ENCODE measurements at places on chromosomes 2 and 18. TPM values are rescaled to one million over a fixed set of nuclear protein-coding genes. Genes with fewer than 3 reads are reported as not detected.

The VSNL1 gene
- 0.33 TPM for total RNA-seq

DNA sequence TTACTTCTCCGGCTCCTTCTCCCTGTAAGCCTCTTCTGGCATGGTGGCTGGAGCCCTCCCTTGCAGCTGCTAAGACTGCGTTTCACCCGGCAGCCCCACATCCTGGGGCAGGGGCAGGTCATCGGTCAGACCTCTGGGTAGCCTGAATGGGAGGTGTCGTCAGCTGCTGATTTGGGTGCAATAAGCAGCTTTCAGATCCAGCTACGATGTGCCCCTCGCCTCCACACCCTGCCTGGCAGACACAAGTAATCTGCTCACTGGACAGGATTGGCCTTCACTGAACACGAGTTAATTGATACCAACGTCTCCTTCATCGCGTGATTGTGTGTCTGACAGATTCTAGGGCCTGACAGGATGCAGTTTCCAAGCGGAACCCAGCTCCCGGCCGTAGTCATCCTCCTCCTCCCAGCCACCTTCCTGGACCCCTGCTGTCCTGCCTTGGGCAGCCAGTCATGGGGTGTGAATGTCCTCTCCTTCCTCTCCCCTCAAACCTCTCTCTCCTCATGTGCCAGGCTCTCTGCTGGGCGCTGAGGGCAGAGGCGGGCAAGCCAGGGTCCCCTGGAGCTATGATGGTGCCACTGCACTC lies 18.9 kb upstream of the PDIA6 start:
- no peaks in the 10 kb centered on the region for H3K4me1 ChIP-seq
- H3K27ac ChIP-seq: no peak overlapping the region
- H3K36me3 ChIP-seq: no peaks in the 10 kb centered on the region
- H3K4me3 ChIP-seq: no peak overlapping the region
- H3K27me3 ChIP-seq: no peaks in the 10 kb centered on the region

GRCh38 chr2:45380131-45380836 lies 230.8 kb downstream of the SRBD1 start:
- no peaks in the 10 kb centered on the region for H3K27me3 ChIP-seq
- H3K4me3 ChIP-seq: no peak overlapping the region
- H3K36me3 ChIP-seq: no peaks in the 10 kb centered on the region
- no peak for DNase-seq

DNA sequence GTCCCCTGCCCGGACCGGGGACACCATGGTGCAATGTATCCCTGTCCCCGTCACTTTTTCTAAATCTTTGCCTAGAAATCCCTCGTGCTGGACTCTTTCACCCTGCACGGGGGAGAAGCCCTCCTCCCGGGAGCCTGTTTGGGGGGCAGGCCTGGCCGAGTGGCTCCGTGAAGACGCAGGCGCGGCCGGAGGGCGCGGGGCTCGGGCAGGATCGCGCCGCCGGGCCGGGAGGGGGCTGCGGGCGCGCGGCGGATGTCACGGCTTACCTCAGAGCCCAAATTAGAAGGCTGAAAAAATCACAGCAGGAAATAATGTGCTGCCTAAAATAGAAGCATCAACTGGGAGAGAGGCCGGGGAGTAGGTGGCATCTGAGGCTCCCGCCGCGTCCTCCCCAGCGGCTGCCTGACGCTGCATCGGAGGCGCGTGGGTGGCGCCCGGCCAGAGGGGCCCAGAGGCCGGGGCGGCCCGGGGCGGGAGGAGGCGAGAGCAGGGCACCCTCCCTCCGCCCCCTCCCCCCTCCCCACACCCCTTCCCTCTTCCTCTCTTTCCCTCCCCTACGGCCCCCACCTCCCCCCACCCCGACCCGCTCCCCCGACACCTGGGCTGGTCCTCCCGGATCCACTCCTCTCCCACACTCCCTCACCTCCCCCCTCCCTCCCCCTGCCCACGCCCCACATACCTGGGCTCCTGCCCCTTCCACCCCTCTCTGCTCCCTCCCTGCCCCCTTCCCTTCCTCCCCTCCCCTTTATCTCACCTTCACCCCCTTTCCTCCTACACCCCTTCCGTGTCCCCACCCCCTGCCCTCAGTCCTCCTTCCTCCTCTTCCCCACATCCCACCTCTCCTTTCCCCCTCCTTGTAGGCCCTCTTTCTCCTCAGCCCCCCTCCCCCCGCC lies 51.9 kb downstream of the SLC4A1AP start:
- no peaks in the 10 kb centered on the region for H3K36me3 ChIP-seq
- H3K27me3 ChIP-seq: no peaks in the 10 kb centered on the region
- no peak overlapping the region for H3K27ac ChIP-seq
- DNase-seq: peak; percentile 16
- H3K4me1 ChIP-seq: no peaks in the 10 kb centered on the region
- H3K4me3 ChIP-seq: no peak overlapping the region

The PLGLB2 gene
- total RNA-seq: 1.9 TPM

GRCh38 chr18:68263481-68263880 lies 451.4 kb downstream of the TMX3 start:
- H3K4me3 ChIP-seq: no peak overlapping the region
- no peak for DNase-seq
- H3K27me3 ChIP-seq: no peaks in the 10 kb centered on the region
- H3K4me1 ChIP-seq: no peaks in the 10 kb centered on the region
- H3K36me3 ChIP-seq: no peaks in the 10 kb centered on the region
- no peak overlapping the region for H3K27ac ChIP-seq

- H3K4me3 ChIP-seq: no peak overlapping the region
- H3K4me1 ChIP-seq: no peaks in the 10 kb centered on the region
- peaks cover 82% of the 10 kb centered on the region for H3K36me3 ChIP-seq
- H3K27ac ChIP-seq: no peak overlapping the region
- no peak for DNase-seq
Measured at GRCh38 chr2:85628658-85629057, 12.7 kb downstream of the USP39 start.

DNA sequence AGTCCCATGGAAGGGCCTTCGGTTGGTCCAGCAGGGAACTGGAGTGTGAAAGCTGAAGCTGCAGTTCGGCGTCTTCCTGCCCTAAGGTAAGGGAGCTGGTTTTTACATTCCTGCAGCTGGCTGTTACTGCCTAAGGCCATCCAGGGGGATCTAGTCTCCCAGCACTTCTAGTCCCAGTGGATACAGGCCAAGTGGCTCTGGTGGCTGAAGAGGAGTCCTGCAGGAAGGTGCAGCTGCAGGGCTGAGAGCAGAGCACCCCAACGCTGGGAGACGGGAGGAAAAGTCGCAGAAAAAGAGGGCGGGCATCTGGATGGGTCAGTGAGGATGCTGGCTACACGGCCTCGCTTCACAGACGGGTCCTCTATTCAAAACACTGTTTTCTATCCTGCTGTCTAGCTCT lies 225.0 kb upstream of the HS6ST1 start:
- no peak for DNase-seq
- no peaks in the 10 kb centered on the region for H3K36me3 ChIP-seq
- no peak overlapping the region for H3K4me3 ChIP-seq

DNA sequence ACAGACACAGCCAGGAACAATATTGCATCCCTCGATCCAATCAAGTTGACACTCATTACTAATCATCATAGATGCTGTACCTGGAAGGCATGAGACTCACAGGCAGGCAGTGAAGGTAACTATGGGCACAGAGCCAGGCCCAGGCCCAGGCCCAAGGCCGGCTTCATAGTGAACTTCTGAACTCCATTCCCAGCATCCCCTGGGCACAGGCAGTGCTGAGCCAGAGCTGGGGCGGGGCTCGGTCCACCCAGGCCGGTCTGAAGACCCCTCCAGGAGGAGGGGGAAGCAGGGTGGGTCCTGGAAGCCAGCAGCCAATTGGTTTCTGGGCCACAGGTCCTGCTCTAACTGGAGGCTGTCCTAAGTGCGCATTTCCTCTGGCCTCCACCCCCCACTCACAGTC lies 37.6 kb downstream of the MLPH start:
- H3K4me1 ChIP-seq: no peaks in the 10 kb centered on the region
- no peaks in the 10 kb centered on the region for H3K27me3 ChIP-seq
- H3K27ac ChIP-seq: no peak overlapping the region
- no peak for DNase-seq
- no peak overlapping the region for H3K4me3 ChIP-seq

DNA sequence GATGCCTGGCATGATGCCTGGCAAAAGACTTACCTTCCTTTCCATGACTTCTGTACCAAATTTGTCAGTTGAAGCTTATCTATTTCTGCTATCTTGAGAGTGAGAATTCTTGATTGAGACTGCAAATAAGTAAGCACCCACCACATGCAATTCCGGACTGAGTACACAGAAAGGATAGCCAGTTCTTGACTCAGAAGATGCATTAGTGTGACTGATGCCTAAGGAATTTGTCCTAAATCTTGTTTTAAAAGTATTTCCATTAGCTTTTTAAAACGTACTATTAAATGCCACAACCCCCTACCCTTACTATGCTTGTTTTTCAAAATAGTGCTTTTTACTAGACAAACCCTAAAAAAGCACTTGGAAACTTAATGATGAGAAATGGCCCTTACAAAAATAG lies 545 bp downstream of the MPP4 start:
- no peaks in the 10 kb centered on the region for H3K4me1 ChIP-seq
- H3K27ac ChIP-seq: no peak overlapping the region
- no peaks in the 10 kb centered on the region for H3K27me3 ChIP-seq
- DNase-seq: no peak
- peaks cover 8% of the 10 kb centered on the region for H3K36me3 ChIP-seq

DNA sequence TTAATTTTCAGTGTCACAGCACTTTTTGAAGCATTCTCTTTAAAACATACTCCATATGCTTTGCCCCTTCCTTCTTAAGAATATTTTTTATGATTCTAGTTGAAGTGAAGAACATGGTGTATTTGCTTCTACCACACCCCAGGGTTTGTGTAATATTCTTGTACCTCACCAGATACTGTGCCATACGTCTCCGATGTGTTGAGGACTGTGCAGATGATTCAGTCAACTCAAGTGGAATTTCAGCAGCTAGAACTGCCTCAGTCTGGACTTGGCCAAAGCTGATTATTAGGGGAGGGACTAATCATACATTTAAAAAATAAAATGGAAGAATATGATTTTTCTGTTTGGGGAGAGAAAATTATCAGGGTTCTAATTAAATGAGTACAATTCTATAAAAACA lies 115.7 kb downstream of the MYO1B start:
- no peak for DNase-seq
- H3K36me3 ChIP-seq: no peaks in the 10 kb centered on the region
- H3K4me1 ChIP-seq: peaks cover 14% of the 10 kb centered on the region
- H3K4me3 ChIP-seq: no peak overlapping the region
- no peaks in the 10 kb centered on the region for H3K27me3 ChIP-seq

- no peaks in the 10 kb centered on the region for H3K36me3 ChIP-seq
- DNase-seq: no peak
- no peaks in the 10 kb centered on the region for H3K4me1 ChIP-seq
- no peaks in the 10 kb centered on the region for H3K27me3 ChIP-seq
- H3K27ac ChIP-seq: no peak overlapping the region
Measured at GRCh38 chr2:234565842-234566619, 69.2 kb upstream of the ARL4C start.

The KHK gene
- 2.3 TPM for total RNA-seq

The SKOR2 gene
- total RNA-seq: not detected

GRCh38 chr2:38147333-38148121 lies 71.6 kb upstream of the CYP1B1 start:
- H3K27me3 ChIP-seq: no peaks in the 10 kb centered on the region
- H3K27ac ChIP-seq: peak overlapping the region; percentile 84
- DNase-seq: no peak
- H3K4me1 ChIP-seq: peaks cover 16% of the 10 kb centered on the region
- H3K36me3 ChIP-seq: no peaks in the 10 kb centered on the region

The ANKRD44 gene
- 11.0 TPM for total RNA-seq

GRCh38 chr18:65761636-65762295 lies 11.0 kb downstream of the CDH7 start:
- H3K27ac ChIP-seq: no peak overlapping the region
- H3K4me3 ChIP-seq: no peak overlapping the region
- no peaks in the 10 kb centered on the region for H3K27me3 ChIP-seq
- no peaks in the 10 kb centered on the region for H3K4me1 ChIP-seq
- H3K36me3 ChIP-seq: no peaks in the 10 kb centered on the region
- no peak for DNase-seq

GRCh38 chr2:119023534-119023933 lies 81.5 kb downstream of the MARCO start:
- H3K27ac ChIP-seq: no peak overlapping the region
- H3K36me3 ChIP-seq: no peaks in the 10 kb centered on the region
- H3K4me1 ChIP-seq: no peaks in the 10 kb centered on the region
- H3K4me3 ChIP-seq: no peak overlapping the region

GRCh38 chr2:219362524-219363164 lies 25.1 kb downstream of the DNPEP start:
- H3K27ac ChIP-seq: no peak overlapping the region
- no peaks in the 10 kb centered on the region for H3K36me3 ChIP-seq
- no peak overlapping the region for H3K4me3 ChIP-seq
- H3K27me3 ChIP-seq: peaks cover 13% of the 10 kb centered on the region
- peaks cover 6% of the 10 kb centered on the region for H3K4me1 ChIP-seq

- no peaks in the 10 kb centered on the region for H3K36me3 ChIP-seq
- DNase-seq: no peak
- no peaks in the 10 kb centered on the region for H3K27me3 ChIP-seq
Measured at GRCh38 chr18:3658529-3658928, 208.6 kb downstream of the TGIF1 start.

- no peaks in the 10 kb centered on the region for H3K36me3 ChIP-seq
- no peaks in the 10 kb centered on the region for H3K27me3 ChIP-seq
- peaks cover 4% of the 10 kb centered on the region for H3K4me1 ChIP-seq
Measured at GRCh38 chr18:32308493-32309120, 118.8 kb downstream of the MEP1B start.

DNA sequence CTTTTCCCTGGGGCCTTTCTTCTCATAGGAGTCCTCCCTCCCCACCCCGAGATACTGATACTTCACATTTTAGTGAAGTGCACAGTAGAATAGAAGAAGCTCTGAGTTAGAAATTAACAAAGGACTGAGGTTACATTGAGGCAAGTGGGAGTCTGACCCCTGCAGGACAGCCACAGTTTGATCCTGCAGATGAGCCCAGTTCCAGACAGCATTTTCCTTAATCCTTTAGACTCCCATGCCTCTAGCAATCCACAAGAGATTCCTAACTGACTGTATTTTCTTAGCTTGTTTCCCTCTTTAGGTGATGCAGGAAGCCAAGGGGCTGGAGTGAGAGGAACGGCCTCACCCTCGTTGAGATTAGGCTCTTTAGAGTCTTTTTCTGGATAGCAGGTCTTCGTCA lies 204.0 kb downstream of the CYRIA start:
- H3K4me1 ChIP-seq: no peaks in the 10 kb centered on the region
- no peak overlapping the region for H3K27ac ChIP-seq
- no peak overlapping the region for H3K4me3 ChIP-seq
- H3K27me3 ChIP-seq: no peaks in the 10 kb centered on the region
- H3K36me3 ChIP-seq: no peaks in the 10 kb centered on the region

GRCh38 chr2:70750320-70750719 lies 17.7 kb downstream of the ADD2 start:
- H3K36me3 ChIP-seq: no peaks in the 10 kb centered on the region
- H3K27ac ChIP-seq: no peak overlapping the region
- no peaks in the 10 kb centered on the region for H3K27me3 ChIP-seq
- no peak for DNase-seq

The CERKL gene
- not detected for total RNA-seq

The RSAD2 gene
- 1.5 TPM for total RNA-seq

- no peaks in the 10 kb centered on the region for H3K36me3 ChIP-seq
- no peak overlapping the region for H3K4me3 ChIP-seq
- peaks cover 64% of the 10 kb centered on the region for H3K27me3 ChIP-seq
- peaks cover 51% of the 10 kb centered on the region for H3K4me1 ChIP-seq
Measured at GRCh38 chr2:72917877-72918553, 696 bp downstream of the EMX1 start.

The PLA2R1 gene
- total RNA-seq: 86.0 TPM

- no peaks in the 10 kb centered on the region for H3K36me3 ChIP-seq
- H3K4me3 ChIP-seq: no peak overlapping the region
- no peaks in the 10 kb centered on the region for H3K27me3 ChIP-seq
Measured at GRCh38 chr18:3624546-3624934, 174.6 kb downstream of the TGIF1 start.

The PAX3 gene
- total RNA-seq: not detected

Measured in thyroid gland (tissue), 4 donors.